ENCODE measurements at places on chromosomes 2 and 18.

GRCh38 chr2:177422271-177422670 lies 29.7 kb downstream of the AGPS start:
- no peak for DNase-seq

GRCh38 chr18:57441071-57441794 lies 6.1 kb downstream of the ONECUT2 start:
- DNase-seq = no peak

DNA sequence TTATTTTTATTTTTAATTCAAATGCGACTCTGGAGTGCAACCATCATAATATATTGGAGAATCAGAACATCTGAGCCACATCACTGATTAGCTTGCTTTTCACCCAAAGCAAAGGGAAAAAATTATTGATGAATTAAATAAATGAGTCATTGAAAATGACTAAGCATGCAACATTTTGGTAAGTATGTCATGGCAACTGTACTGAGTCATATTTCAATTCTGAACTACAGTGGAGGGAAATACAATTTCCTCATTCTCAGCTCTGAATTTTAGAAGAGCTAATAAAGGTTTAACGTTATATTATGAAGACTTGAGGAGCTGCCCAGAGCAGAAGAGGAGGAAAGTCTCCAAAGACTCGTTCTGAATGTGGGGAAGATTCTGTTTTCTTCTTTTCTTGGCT lies 89.6 kb upstream of the CCDC68 start:
- no peak for DNase-seq

DNA sequence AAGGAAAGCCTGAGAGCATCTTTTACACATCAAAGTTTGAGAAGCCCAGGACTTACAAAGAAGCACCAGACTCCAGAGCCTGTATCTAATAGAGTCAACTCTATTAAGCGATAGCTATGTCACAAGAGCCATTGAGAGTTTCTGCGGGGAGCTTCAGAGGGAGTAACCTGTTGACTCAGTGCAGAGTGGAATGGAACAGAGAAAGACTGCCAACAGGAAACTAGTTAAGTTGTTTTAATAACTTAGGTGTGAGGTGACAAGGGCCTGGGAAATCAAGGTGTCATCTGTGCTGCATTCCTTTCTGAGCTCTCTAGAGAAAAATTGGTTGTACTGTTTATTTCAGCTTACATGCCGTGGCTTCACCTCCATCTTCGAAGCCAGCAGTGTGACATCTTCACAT lies 513.8 kb upstream of the POU3F3 start:
- no peak for DNase-seq

- DNase-seq = no peak
Observed at GRCh38 chr2:42841344-42841743, 49.0 kb upstream of the HAAO start.

DNA sequence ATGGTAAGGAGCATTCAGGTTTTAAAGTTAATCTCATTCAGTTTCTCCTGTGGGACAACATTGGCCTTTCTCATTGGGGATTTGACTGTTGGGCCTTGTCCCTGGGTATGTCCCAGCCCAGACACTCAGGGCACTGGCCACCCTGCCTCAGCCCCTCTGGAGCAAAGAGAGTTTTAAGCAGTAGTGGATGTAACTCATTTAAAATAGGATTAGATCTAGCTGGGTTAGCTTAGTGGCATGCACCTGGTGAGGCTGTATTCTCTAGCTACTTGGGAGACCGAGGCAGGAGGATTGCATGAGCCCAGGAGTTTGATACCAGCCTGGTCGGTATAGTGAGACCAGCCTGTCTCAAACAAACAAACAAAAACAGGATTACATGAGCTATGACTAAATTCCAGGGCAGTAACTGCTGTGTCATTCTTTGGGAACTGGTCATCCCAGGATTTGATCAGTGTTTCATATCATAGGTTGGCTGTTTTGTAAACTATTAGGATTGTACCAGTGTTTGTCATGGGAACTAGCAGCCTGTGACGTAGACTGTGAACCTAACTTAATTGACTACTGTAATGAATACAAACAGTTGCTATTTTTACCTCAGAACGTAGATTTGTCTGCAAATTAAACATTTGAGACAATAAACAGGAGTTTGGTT lies 12.5 kb downstream of the INPP4A start:
- no peak for DNase-seq

DNA sequence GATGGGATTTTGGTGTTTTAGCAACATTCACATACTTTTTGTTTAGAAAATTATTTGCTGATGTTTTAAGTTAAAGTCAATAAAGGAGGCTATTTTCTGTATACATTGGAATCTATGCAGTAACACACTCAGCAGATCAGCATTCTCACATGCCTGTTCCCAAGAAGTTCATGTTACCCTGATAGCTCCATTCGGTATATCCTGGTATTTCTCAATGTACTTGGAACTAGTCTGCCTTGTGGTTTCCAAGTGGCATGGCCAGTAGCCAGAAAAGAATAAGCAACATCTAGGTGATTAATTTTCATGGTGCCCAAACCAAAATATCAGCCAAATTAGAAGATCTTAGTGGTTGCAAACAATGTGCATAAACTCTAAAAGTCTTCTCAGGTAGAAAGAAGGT lies 5.2 kb upstream of the NCAPH start:
- no peak for DNase-seq

- DNase-seq = no peak
Observed at GRCh38 chr2:45793305-45793962, 142.0 kb downstream of the PRKCE start.

GRCh38 chr2:151979694-151980093 lies 119.2 kb downstream of the CACNB4 start:
- no peak for DNase-seq

DNA sequence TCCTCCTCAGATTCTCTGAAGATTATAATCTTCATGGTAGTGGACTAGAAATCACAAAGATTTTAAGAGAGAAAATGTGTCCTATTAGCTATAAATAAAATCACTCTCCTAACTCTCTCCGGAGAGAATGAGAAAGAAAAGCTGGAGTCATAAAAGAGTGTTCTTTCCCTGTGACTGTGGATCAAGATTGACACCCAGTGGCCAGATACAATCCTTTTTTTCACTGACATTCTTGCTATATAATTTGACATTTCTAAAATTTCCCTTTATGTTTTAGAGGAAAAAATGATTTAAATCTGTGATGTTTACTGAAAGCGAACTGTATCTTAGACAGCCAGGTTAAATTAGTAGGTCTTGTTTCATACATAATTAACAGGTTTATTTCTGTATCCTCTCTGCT lies 35.4 kb upstream of the LRP2 start:
- DNase-seq = peak; percentile 57

GRCh38 chr2:11945139-11946126 lies 199.0 kb downstream of the LPIN1 start:
- no peak for DNase-seq

- DNase-seq = peak; percentile 78
Observed at GRCh38 chr2:74020702-74021406, 36.1 kb downstream of the TET3 start.

DNA sequence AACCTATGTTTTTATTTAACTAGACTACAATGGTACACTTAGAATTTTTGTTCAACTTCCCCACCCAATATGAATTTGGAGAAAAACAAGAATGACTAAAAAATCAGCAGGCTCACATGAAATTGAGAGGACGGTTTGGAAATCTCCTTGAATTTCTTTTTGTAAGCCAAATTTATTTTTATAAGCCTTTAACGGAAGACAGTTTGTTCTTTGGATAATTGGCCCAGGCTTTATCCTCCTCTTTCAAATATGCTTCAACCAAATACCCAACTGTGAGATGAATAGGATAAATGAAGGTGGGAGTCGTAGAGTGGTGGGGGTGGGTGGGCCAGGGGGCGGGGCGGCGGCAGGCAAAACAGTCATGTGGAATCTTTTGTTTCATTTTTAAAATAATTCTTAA lies 60.6 kb downstream of the FMNL2 start:
- no peak for DNase-seq

DNA sequence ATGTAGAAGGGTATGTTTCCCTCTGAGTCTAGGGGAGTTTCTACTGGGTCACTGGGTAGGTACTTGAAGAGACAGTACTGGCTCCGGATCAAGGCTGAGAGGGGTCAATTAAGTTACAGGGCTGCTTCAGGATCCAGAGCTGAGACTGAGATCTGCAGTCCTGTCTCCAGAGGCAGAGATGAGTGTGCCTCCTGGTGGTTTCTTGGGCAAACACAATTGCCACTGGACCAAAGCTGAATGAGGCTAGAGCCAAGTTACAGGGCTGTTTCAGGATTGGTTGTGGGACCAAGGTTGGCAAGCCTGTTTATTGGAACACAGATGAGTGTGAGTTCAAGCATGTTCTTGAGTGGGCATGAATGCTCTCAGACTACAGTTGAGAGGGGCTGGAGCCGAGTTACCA lies 157.9 kb downstream of the ADCYAP1 start:
- no peak for DNase-seq

- no peak for DNase-seq
Observed at GRCh38 chr18:56789004-56789888, 138.1 kb downstream of the WDR7 start.

- no peak for DNase-seq
Observed at GRCh38 chr2:233690444-233690843, 2.2 kb upstream of the UGT1A6 start.

DNA sequence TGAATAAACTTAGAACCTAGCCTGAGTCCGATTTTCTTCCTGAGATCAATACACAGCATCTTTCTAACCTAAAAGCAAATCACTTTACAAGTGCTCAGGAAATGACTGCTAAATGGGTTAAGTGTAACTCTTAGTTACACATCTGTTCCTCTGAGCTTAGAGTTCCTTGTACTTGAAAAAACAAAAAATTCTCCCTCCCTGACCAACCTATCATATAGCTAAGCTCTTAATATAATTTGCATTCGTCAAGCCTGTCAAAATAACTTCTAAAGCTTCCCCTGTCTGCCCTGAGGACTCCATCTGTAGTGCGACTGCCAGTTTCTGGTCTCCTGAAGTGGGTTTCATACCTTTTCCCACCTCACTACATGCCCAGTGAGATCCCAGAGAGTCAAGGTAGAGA lies 190.4 kb downstream of the NCK2 start:
- DNase-seq = no peak

Data from NCI-H1694 treated with DMSO at 0.1 percent for 48 hours (cell line).